ENCODE measurements at places on chromosomes 6 and 20.

- no peak for DNase-seq
These were observed 38.5 kb upstream of the NELFCD start for GRCh38 chr20:58942549-58942948.

DNA sequence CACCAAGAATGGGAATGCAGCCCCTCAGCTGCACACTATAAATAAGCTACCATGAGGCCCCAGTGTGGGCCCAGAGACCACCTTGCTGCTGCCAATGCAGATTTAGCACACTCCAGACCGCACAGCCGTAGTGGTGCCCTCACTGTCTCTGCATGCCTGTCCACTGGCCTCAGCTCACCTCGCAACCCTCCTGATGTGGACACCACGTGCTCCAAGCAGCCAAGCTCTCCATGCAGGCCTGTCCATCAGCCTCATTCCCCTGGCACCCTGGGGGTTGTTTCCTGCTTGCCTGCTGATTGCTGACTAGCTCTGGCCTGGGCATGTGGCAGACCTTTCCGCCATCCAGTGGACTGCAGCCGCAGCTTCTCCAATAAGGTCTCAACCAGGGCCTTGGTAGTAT, 36.2 kb downstream of the ZBTB9 start:
- DNase-seq = no peak

DNA sequence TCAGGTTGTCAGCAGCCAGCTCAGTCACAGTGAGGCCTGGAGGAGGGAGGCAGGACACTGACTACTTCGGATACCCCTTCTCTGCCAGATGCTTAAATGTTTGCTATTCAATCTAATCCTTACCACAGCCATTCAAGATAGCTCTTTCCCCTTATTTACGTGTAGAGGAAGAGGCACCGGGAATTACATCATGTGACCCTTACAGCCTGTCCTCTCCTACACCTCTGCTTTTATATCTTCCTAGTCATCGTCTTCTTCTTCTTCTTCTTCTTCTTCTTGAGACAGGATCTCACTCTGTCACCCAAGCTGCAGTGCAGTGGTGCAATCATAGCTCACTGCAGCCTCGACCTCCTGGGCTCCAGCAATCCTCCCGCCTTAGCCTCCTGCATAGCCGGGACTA, 148.1 kb upstream of the NEDD9 start:
- DNase-seq = no peak

DNA sequence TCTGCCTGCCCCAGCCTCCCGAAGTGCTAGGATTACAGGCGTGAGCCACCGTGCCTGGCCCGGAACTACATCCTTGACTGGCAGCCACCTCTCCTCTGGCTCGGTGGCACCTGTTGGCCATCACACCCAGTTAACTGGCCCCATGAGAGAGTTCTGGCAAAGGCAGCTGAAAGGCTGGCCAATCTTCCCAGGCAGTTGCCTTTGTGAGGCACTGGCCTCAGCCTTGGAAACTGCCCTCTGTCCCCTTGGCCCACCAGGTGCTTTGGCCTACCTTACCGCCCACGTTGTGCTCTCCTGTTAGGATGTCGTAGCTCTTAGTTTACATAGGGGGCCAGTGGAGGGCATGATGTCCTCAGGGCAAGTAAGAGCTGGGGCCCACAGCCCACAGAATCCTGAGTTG, 9.6 kb upstream of the MANBAL start:
- no peak for DNase-seq

- no peak for DNase-seq
These were observed 32.0 kb upstream of the TBC1D22B start for GRCh38 chr6:37225350-37226169.

- DNase-seq = no peak
These were observed 31.2 kb downstream of the TREML1 start for GRCh38 chr6:41122918-41123317.

- DNase-seq = no peak
These were observed 199.2 kb downstream of the CD83 start for GRCh38 chr6:14316651-14317386.

DNA sequence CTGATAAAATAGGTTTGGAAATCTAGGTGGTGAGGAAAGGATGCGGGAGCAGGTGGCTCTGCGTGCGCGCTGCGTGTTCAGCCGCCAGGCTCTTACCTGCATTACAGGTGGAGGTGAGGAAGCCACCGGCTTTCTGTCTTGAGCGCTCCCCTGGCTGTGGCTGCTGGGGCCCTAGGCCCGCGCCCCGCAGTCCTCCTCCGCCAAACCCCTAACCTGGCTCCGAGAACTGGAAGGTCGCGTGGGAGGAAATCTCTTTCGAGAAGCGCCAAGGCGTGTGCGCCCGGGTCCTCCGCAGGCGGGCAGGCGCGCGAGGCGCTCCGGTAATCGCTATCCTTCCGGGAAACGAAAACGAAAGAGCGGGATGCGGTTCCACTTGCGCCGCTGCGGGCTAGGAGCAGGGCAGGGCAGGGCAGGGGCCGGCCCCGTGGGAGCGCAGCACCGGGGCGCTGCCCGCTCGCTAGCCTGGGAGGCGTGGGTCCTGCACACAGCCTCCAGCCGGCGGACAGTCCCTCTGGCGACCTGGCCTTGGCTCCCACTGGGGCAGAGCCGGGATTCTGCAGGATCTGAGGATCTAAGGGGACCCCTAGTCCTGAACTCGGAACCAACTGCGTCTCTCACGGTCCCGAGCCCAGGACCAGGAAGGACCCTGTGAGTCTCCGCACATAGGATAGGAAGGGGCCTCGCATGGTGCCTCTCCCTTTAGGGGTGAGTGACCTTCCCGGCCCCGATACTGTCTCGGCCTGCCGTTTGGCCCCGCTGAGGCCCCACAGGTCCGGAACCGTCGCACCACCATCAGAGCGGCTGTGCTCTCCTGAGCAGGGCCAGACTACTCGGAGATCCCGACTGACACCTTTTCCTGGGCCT, at the start of gene ETV7:
ETV7 (minus strand) TSS at position 230 of the 864 bp plus-strand sequence; CDS start at position 102, 128 bp downstream.
- DNase-seq = peak; percentile 7

DNA sequence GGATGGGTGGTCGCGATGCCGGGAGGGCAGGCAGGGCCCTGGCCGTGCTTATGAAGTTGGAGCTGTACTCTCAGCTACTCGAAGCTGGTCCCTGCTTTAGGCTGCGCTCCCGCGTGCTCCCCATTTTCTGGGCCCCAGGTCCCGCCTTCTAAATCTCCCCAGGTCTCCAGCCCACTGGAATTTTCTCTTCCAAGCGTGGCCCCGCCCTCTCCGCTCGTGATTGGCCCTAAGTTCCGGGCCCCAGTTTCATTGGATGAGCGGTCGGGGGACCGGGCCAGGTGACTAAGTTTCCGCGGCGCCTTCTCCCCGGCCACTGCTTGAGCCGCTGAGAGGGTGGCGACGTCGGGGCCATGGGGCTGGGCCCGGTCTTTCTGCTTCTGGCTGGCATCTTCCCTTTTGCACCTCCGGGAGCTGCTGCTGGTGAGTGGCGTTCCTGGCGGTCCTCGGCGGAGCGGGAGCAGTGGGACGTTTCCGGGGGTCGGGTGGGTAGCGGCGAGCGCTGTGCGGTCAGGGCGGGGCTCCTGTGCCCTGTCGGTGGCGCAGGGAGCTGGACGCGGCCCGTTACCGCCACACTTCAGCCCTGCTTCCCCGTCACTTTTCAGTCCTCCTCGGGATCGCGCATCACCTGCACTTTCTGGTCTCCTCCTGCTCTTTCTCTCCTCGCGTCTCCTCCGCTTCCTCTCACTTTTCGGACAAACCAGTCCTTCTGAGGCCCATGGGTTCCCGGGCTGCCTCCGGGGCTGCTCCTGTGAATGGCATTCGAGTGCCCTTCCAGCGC, at the start of gene MICA:
MICA (plus strand) TSS at position 313 of the 778 bp plus-strand sequence; CDS start at position 351, 38 bp downstream.
- DNase-seq = peak; percentile 88

DNA sequence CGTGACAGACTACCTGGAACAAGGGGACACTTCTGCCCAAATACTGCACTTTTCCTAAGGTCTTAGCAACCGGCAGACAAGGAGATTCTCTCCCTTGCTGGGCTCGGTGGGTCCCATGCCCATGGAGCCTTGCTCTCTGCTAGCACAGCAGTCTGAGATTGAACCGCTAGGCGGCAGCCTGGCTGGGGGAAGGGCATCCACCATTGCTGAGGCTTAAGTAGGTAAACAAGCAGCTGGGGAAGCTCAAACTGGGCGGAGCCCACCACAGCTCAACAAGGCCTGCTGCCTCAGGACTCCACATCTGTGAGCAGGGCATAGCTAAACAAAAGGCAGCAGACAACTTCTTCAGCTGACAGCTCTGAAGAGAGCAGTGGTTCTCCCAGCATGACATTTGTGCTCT, 87.8 kb upstream of the ASCC3 start:
- no peak for DNase-seq

GRCh38 chr6:313917-314316, 21.6 kb downstream of the DUSP22 start:
- no peak for DNase-seq

GRCh38 chr6:26216359-26216885, 129.2 kb downstream of the HFE start:
- peak; percentile 95 for DNase-seq

DNA sequence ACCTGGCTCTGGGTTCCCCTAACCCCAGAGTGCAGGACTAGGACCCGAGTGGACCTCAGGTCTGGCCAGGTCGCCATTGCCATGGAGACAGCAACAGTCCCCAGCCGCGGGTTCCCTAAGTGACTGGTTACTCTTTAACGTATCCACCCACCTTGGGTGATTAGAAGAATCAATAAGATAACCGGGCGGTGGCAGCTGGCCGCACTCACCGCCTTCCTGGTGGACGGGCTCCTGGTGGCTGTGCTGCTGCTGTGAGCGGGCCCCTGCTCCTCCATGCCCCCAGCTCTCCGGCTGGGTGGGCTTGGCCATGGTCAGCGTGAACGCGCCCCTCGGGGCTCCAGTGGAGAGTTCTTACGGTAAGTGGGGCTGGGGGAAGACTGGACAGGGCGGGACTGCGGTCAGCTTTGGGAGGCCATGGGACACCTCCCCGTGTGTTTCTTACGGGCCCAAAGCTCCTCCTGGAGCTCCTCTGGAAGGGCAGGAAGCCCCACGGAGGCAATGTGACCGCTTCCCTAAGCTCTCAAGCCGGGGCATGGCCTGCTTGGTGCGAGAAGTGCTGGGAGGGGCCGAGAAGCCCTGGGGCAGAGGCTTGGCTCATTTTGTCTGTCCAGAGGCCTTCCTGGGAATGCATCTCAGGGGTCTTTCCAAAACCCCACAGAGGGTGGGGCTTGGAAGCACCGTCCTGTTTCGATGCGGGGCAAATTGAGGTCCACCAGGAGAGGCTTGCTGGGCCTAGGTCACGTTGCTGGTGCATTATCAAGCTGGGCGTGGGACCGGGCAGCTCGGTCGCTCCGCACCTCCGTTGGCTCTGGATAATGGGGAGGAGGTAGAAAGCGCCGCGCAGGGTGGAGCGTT, at the start of gene HNF4A:
HNF4A (plus strand) TSS at position 202 of the 855 bp plus-strand sequence; CDS start at position 308, 106 bp downstream.
- DNase-seq = no peak

DNA sequence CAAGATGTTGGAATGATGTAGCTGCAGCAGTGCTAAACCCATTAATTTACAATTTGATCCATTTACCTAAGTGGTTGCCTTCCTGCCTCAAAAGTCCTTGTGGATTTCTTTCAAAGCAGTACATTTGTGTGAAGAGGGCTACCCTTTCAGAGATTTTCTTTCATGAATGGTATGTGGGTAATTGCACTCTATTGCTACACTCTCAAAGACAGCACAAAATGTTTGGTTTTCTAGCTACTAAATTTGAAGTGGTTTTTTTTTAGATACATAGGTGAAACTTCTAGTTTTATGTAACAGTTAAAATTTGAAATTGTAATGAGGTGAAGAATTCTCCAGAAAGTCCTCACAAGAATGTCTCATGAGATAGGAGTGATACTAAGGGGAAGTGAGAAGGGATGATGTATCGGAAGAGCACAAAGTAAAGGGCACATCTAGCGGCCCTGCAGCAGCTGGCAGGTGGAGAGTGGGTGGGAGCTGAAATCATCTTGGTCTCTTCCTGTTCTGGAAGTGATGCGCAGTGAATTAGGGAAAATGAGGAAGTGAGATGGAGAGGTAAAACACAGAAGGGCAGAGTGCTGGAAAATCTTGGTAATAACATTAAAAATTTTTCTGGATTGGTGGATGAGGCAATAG, 236.8 kb upstream of the MAN1A1 start:
- no peak for DNase-seq

- DNase-seq = no peak
These were observed 4.3 kb upstream of the SERINC3 start for GRCh38 chr20:44526129-44526528.

GRCh38 chr6:72420409-72420808, 201.5 kb upstream of the KCNQ5 start:
- DNase-seq = no peak

GRCh38 chr6:17423026-17423425, 29.6 kb downstream of the CAP2 start:
- DNase-seq = no peak

DNA sequence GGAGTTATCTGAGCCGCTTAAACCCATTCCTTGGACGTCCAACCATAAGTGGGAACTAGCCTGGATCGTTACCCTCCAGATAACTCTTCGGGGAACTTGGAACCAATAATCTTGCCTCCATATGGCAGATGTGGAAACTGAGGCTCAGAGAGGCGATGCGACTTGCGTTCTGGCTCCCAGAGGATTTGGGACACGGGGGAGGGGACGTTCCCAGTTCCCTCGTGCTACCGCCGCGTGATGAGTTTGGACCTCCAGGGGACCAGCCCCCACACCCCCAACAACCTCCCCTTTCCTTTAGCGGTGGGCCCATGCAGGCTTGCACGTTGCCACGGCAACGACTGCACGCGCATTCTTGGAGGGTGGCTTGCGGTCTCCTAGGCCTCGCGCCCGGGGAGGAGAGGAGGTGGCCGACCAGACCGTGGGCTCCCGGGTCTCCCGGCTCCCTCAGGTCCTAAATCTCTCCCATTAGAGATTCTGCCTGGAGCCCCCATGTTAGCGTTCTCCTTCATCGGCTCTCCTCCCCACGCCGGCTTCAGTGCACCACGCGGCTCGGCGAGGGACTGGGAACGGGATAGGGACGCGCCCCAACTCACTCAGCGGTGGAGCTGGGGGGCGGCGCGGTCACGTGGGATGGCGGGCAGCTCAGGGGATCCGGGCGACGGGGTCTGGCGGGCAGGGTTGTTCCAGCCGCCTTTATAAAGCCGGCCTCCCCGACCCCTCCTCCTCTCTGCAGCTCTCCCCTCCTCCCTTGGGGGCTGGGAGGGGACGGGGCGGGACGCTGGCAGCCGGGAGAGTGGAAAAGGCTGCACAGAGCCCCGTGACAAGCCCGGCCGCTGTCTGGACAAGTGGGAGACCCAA, at the start of gene PLTP:
PLTP (minus strand) TSS at position 670 of the 858 bp plus-strand sequence. CDS start 703 bp downstream, outside the sequence.
- no peak for DNase-seq

GRCh38 chr20:16714751-16715150, 15.1 kb upstream of the SNRPB2 start:
- no peak for DNase-seq

GRCh38 chr20:63685269-63686026, 11.0 kb upstream of the TNFRSF6B start:
- DNase-seq = no peak

Measured in stromal cell of bone marrow (primary cell).